ENCODE measurements at places on chromosomes 7 and 10. TPM values are rescaled to one million over a fixed set of nuclear protein-coding genes. Genes with fewer than 3 reads are reported as not detected.

DNA sequence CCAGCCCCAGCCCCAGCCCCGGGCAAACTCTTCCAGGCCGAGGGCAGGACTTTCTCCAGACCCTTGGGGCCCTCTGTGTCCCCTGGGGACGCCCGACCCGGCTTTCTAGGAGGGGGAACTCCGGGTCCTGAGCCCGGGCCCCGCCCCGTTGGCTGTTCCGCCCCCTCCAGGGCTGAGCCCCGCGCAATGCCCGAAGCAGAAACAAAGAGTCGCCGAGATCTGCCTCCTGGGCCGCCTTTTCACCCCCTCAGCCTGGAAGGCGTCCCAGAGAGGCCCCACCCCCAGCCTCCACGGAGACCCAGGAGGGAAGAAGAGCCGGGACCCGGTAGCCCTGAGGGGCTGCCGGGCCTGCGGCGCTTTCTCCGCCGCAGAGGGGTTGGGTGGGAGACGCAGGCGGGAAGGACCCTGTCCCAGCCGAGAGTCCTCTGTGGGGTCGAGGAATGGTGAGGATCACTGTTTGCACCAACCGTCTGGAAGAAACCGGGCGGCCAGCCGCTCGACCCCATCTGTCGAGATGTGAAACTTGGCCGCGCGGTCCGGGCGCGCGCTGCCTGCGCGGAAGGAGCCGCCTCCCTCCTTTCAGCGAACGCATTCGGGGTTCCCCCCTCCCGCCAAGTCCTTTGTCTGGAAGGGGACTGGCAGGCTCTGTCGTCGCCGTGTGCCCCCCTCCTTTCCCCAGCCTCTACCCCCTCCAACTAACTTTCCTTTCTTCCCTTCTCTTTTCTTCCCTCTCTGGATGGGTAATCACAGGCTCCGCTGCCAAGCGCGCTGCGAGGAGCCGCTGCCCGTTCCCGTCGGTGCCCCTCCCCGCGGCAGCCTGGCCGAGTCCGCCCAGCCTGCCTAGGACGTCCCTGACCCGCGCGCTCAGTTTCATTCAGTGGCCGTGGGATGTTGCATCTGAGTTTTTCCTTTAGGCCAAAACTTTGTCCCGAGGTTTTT is 10.2 kb downstream of the EN2 start:
- DNase-seq, result no peak

GRCh38 chr7:134474828-134475227 is 15.9 kb upstream of the AKR1B1 start:
- DNase-seq, result no peak

GRCh38 chr7:117116211-117116610 is 162.9 kb downstream of the ST7 start:
- DNase-seq, result no peak

DNA sequence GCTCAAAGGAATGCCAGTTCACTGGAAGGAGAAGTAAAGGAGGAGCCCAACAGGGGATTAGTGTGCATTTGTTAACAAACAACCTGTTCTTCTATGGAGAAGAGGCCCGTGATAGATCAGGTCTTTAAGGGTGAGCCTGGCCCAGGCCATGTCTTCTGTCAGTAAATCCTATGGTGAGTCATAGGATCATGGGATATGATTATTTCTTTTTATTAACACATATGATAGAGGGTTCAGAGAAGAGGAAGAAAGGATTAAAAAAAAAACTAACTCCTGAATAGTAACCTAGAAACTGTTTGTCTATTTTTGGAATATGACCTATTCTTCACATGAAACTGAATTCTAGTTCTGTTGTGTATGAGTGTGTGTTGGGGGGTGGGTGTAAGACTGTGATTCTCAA is 70.4 kb downstream of the GPR158 start:
- no peak for DNase-seq

The GRM3 gene
- total RNA-seq, result not detected

The PON1 gene
- total RNA-seq, result not detected

The LRRC61 gene
- total RNA-seq, result 4.3 TPM

The RAPGEF5 gene
- 16.5 TPM for total RNA-seq

The SHTN1 gene
- total RNA-seq, result 2.0 TPM
